ENCODE measurements at places on chromosomes 7 and 10. TPM values are rescaled to one million over a fixed set of nuclear protein-coding genes. Genes with fewer than 3 reads are reported as not detected.

Gene TUBAL3
- not detected for total RNA-seq

Gene NUTM2A
- total RNA-seq, result 0.14 TPM

Gene AKR1C2
- total RNA-seq, result 1.7 TPM

Gene MKX
- total RNA-seq, result not detected

Gene SPDYE6
- not detected for total RNA-seq

Gene SFTPA1
- total RNA-seq, result not detected

Gene GPNMB
- 0.33 TPM for total RNA-seq

Gene HMX2
- total RNA-seq, result not detected

Gene DGKI
- 0.14 TPM for total RNA-seq

Gene LOXL4
- 1.4 TPM for total RNA-seq

Gene AVL9
- total RNA-seq, result 44.1 TPM

Gene SEC31B
- 11.1 TPM for total RNA-seq

Gene AKR1C4
- total RNA-seq, result not detected

Gene NKX1-2
- total RNA-seq, result not detected

All from endothelial cell of umbilical vein (primary cell).